ENCODE measurements at places on chromosomes 3 and 15.

- no peak for DNase-seq
Observed at GRCh38 chr15:40273428-40273827, 9.4 kb downstream of the ANKRD63 start.

- no peak for DNase-seq
Observed at GRCh38 chr15:22258398-22259150, 178.2 kb downstream of the OR4M2 start.

DNA sequence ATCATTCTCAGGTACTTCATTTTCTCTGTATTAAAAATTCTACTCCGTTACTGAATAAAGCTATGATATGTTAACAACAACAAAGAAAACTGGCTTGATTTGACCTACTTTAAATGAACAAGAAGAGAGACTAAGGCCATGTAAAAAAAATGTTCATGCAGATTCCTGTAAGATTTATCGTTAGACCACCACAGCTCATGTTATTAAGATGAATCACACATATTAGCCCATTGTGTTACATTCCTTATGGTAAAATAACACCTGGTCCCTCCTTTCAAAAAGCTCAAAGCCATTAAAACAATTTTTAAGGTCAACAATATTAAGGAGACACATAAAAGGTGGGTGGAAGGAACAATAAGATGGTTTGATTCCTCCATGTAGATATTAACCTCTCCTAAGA, 6.3 kb downstream of the THOC7 start:
- DNase-seq: no peak

DNA sequence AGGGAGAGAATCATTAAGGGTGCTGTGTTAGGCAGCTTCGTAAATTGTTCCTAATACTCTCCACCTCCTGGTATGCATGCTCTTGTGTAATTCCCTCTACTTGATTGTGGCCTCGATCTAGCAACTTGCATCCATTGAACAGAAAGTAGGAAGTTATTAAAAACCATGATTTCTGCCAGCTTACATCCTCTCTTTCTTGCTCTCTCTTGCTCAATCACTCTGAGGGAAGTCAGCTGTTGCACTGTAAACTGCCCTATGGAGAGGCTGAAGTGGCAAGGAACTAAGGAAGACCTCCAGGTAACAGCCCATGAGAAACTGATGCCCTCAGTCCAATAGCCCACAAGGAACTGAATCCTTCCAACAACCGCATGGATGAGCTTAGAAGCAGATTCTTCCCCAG, 92.6 kb downstream of the ERC2 start:
- DNase-seq: no peak

DNA sequence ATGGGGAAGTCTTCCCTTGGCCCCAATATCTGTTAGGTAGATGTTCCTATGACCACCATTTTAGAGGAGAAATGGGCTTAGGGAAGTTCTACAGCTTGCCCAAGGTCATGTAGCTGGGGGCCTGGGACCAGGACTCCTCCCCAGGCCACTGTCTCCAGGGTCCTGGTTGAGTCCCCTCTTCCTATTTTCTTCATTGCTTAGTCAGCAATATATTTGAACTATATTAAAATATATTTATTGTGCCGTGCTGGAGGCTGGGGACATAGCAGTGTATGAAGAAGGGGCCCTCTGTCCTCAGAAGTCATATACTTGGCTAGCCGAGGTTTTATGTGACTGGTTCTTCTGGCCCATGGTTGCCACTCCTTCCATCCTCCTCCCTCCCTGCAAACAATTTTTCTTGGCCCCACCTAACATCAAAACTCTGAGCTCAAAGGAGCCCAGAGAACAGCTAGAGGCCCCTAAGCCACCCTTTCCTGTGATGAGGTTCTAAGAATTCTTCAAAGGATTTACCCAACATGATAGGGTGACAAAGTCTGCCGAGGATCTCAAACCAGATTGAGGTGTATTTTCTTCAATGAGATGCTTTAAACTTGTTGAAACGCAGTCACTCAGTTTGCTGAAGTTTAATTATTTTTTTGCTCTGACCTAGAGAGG, 121.2 kb upstream of the RASGRP1 start:
- DNase-seq: no peak

- peak; percentile 84 for DNase-seq
Observed at GRCh38 chr3:124467980-124468902, 262.0 kb upstream of the UMPS start.

- no peak for DNase-seq
Observed at GRCh38 chr3:135364676-135365075, 569.6 kb downstream of the EPHB1 start.

GRCh38 chr3:129230311-129231019, 18.9 kb upstream of the COPG1 start:
- no peak for DNase-seq

DNA sequence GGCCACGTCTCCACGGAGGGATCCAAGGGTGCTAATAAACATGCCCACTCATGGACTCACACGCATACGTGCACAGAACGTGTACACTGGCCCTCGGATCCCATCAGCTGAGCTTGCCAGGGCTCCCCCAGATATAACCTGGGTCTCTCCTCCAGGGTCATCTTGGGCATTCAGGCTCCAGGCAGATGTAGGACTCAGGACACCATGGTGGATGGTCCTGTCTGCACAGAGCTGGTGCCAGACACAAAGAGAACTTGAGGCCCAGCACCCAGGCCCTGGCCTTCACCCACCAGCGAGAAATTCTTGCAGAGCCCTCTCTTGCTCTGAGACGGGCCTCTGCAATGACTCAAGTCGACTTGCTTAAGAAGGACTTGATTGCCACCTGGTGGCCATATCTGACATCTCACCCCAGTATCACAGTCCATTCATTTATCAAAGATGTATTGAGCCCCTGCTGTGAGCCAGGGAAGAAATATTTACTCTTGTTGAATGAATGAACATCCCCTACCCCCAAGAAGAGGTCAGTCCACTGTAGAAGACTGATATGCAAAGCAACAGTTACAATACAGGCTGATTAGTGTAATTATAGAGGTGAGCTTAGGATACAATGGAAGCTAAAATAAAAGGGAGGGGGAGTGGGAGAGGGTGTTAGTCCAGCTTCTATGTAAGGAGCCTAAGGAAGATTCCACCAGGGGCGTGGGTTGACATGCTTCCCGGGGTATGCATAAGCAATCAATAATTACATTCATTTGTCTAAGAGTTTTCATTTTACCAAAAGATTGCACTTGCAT, 34.2 kb upstream of the VPS8 start:
- DNase-seq: peak; percentile 86

DNA sequence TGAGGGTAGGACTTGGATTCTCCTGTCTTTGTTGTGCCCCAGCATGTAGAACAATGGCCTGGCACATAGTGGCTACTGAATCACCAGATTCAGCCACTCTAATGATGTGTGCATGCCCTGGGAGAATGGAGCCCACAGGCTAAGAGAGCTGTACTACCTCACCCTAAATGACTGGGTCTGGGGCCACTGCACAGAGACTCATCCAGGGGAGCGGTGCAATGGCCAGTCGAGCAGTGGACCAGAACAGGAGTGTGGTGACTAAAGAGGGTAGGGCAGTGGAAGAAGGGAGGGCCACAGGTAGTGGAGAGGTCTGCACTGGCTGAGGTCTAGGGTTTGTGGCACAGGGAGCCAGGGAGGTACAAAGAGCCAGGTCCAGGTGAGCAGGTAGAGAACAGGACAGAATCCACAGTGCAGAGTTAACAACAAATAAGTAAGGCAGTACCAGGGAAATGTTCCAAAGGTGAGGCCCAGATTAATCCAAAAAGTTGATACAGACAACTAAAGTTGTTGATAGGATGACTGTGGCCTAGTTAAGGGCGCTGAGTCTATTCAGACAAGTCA, 142.7 kb upstream of the ATP11B start:
- DNase-seq: no peak

GRCh38 chr3:72193771-72194430, 409.0 kb upstream of the PROK2 start:
- DNase-seq: no peak

DNA sequence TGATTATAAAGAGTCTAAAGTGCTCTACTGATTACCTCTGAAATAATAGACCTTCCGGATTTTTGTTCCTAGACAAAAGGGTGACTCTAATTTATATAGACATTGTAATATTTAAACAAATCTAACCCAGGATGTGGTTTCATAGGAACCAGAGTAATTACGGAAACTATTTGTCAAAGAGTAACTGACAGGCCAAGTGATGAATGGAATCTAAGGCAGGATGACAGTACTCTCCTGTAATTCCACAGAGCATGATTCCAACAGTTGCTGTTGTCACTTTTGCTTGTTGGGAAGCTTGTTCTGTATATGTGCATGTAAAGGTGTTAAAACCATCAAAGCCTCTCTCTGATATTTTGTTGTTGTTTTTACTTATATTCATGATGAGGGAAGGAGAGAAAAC, 1141.0 kb downstream of the IGSF11 start:
- no peak for DNase-seq

GRCh38 chr3:14393440-14394106, 8.8 kb upstream of the SLC6A6 start:
- no peak for DNase-seq

- DNase-seq: no peak
Observed at GRCh38 chr3:65484964-65485363, 553.8 kb downstream of the MAGI1 start.

GRCh38 chr3:54322354-54322753, 200.0 kb downstream of the CACNA2D3 start:
- no peak for DNase-seq

GRCh38 chr15:74716651-74717050, 8.7 kb downstream of the CYP1A1 start:
- no peak for DNase-seq

DNA sequence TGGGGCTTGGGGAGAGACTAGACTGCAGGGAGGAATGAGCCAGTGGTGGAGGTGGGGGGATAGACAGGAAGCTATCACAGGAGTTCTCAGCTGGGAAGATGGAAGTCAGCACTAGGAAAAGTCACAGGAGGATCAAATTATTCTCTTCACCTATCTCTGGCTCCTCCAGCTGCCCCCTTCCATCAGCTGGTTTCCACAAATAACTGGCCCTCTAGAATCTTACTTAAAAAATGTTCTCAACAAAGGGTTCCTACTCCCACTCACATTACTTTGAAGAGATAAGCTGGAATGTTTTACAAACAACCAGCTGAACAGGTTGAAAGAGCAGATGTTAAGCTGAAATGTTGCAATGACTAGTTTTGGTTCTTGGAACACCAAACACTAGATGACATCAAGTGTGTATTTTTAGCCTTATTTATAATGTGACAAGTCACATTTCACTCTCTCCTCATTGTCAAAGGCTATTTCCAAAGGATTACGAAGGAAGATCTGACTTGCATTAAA, 102.7 kb upstream of the AADACL2 start:
- DNase-seq: no peak

DNA sequence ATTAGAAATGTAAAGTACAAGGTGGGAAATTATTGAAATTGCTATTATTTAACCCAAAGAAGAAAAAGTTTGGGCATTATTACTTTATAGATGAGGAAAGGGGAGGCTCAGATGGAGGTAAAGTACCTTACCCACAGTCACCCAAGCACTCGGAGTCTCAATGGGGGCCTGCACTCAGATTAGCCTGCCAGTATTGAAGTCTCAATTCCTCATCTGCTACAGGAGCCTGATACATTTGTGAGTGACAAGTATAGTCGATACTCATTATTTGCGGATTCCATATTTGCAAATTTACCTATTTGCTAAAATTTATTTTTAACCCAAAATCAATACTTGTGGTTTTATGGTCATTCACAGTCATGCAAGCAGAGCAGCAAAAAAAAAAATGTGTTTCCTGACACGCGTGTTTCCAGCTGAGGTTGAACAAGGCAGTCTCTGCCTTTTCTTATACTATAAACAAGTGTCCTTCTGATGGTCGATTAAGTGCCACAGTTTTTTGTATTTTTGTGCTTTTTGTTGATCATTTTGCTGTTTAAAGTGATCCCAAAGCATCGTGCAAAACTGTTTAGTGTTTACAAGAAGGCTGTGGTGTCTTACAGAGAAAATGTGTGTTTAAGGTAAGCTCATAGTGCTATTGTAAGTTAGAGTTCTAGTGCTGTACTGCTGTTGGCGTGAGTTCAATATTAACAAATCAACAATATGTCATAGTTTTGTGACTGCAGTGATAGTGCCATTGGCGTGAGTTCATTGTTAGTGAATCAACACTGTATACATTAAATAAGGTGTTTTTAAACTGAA, 48.0 kb downstream of the ARHGEF26 start:
- no peak for DNase-seq

- no peak for DNase-seq
Observed at GRCh38 chr15:31083370-31083780, 18.1 kb downstream of the TRPM1 start.

DNA sequence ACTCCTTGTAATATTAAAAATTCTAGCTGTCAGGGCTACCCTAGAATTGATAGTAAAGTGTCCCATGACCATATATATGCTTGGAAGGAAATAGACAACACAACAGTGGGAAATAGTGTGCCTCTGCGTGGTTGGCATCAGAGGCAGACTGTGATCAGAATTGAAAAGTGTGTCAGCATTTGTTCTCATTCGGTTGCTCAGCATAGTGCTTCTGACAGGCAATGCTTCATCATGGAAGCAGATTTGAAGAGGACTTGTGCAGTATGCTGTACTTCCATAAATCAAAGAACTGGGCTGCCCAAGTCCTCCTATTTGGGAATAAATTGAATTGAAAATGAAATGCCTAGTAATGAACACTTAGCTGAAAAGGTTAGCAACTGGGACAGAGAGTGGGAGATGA, 435.7 kb downstream of the DIPK2A start:
- DNase-seq: no peak

DNA sequence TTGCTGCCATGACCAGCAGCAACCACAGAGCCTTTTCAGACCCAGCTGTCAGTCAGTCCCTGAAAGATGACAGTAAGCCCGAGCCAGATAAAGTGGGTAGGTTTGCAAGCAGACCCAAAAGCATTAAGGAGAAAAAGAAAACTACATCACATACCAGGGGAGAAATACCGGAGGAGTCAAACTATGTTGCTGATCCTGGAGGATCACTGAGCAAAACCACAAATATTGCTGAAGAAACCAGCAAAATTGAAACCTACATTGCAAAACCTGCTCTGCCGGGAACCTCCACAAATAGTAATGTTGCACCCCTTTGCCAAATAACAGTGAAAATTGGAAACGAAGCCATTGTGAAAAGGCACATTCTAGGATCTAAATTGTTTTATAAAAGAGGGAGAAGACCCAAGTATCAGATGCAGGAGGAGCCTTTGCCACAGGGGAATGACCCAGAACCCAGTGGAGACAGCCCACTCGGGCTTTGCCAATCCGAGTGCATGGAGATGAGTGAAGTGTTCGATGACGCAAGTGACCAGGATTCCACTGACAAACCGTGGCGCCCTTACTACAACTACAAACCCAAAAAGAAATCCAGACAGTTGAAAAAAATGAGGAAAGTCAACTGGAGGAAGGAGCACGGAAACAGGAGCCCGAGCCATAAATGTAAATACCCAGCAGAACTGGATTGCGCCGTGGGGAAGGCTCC, 42.1 kb upstream of the RASA2 start:
- DNase-seq: no peak

DNA sequence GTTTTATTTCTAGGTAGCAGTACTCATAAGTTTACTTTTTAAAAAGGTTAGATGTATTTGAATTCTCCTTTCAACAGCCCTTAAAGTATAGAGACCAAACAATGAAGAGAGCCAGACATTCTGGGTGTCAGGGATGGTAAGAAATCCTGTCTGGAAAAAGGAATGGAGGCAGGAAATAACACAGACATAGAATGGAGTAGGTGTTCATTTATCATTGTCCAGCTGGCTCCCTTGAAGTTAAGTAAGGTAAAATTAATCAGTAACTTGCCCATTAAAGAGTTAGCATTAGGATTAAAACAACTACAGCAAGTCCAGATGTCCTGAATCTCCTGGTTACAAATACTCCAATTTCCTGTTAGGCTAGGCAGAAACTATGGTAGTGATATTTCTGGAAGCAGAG, 13.5 kb upstream of the SUCNR1 start:
- DNase-seq: no peak

Data from D341Med (cell line).